ENCODE measurements at places on chromosomes 16 and 17.

- DNase-seq = no peak
These were observed 131.4 kb downstream of the CA10 start for GRCh38 chr17:52027081-52027480.

DNA sequence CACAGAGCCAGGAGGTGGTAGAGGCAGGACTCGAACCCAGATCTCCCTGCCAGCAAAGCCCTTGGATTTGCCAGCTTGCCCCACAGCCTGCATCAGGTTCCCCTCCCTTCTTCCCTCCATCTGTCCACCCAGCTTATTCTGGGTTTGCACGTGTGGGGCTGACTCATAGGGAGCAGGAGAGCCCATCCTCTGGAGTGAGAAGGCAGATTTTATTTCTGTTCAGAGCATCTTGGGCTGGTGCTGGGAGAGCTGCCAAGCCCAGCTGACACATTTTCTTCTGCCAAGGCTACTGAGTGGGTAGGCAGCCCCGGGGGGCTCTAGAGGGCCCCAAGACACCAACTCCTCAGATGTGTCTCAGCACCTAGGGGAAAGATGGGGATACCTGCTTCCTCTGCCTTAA, 106.3 kb upstream of the CRHR1 start:
- DNase-seq = no peak

GRCh38 chr17:57735230-57735629, 9.9 kb downstream of the CCDC182 start:
- no peak for DNase-seq

- no peak for DNase-seq
These were observed 36.5 kb upstream of the VWA3A start for GRCh38 chr16:22055881-22056280.

GRCh38 chr17:19313746-19314651, 48.5 kb downstream of the B9D1 start:
- DNase-seq = no peak

DNA sequence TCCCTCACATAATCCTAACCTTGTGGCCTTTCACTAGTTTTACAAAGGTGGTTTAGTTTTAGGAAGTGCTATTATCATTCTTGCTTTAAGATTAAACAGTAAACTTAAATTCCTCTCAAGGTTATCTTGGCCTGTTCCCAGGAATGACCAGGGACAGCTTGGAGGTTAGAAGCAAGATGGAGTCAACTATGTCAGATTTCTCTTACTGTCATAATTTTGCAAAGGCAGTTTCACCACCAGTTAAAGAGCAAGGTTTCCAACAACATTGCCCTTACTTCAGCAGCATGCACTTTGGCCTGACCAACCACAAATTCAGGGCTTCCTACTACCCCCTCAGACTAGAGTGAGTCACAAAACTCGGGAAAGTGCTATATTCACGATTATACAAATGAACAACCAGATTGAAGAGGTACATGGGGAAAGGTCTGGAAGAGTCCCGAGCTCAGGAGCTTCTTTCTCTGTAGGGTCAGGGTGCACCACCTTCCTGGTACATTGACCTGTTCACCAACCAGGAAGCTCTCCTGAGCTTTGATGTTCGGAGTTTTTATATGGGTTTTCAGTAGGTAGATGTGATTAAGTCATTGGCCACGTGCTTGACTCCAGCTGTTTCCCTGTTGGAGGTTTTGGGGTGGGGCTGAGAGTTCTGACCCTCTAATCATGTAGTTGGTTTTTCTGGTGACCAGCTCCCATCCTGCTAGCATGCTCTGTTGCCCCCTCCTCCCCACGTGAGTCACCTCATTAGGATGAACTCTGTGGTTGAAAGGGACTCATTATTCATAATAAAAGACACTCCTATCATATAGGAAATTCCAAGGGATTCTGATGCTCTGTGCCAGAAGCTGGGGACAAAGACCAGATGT, 19.4 kb downstream of the RHOT1 start:
- DNase-seq = no peak

- no peak for DNase-seq
These were observed 341.9 kb upstream of the CDH11 start for GRCh38 chr16:65463652-65464260.

GRCh38 chr17:28963841-28964240, 12.5 kb upstream of the PHF12 start:
- no peak for DNase-seq

DNA sequence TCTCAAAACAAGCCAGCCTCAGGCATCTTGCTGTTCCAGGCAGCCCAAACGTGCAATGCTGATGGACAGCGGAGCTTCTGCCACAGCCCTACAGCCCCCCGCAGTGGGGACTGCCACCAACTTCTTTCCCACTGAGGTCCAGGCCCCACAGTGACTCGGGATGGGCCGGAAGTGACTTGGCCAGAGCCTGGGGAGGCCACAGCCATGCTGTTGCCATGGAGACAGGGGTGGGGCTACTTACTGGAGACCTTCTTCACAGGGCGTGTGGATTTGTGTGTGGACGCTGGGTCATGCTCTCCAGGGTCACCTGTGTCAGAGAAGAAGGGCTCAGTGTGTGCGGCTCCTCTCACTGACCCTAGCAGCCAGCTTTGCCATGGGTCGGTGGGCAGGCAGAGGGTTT, 15.0 kb downstream of the TRIM25 start:
- DNase-seq = no peak

DNA sequence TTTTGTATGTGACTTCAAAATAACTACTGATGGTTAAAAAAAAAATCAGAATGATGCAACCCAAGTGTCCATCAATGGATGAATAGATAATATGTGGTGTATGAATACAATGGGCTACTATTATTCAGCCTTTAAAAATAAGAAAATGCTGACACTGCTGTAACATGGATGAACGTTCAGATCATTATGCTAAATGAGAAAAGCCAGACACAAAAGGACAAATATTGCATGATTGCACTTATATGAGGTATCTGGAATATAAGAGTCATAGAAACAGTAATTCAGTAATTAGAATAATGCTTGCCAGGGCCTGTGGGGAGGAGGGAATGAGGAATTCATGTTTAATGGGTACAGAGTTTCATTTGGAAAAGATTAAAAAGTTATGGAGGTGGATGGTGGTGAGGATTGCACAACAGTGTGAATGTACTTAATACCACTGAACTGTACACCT, 25.4 kb downstream of the TENT4B start:
- DNase-seq = no peak

DNA sequence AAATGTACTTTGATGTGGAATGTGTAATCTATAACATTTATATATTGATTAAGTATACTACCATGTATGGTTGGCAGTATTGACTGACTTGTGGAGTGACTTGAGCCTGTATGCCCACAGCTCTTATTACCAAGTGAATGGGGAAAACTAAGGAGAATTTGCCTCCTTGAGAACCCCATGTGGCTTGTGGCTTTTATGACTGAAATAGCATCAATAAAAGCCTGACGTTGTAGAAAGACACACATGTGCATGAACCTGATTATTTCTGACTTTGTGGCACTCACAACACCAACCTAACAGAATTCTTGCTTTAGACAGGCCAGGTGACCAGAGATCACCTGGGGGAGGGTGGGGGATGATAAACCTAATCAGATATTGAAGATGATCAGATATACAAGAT, 2.1 kb upstream of the LRRC75A start:
- no peak for DNase-seq

GRCh38 chr17:70709596-70709995, 540.3 kb downstream of the KCNJ2 start:
- no peak for DNase-seq

- no peak for DNase-seq
These were observed 151.0 kb downstream of the VPS53 start for GRCh38 chr17:563616-564015.

GRCh38 chr17:61124562-61124961, 275.1 kb upstream of the TBX2 start:
- no peak for DNase-seq

- DNase-seq = peak; percentile 70
These were observed 1.1 kb downstream of the MT2A start for GRCh38 chr16:56609463-56609921.

- no peak for DNase-seq
These were observed 4.2 kb downstream of the NR1D1 start for GRCh38 chr17:40095944-40096791.

GRCh38 chr16:81713295-81713772, 65.8 kb upstream of the PLCG2 start:
- DNase-seq = no peak

- DNase-seq = no peak
These were observed 23.0 kb downstream of the FOXL1 start for GRCh38 chr16:86601356-86601755.

DNA sequence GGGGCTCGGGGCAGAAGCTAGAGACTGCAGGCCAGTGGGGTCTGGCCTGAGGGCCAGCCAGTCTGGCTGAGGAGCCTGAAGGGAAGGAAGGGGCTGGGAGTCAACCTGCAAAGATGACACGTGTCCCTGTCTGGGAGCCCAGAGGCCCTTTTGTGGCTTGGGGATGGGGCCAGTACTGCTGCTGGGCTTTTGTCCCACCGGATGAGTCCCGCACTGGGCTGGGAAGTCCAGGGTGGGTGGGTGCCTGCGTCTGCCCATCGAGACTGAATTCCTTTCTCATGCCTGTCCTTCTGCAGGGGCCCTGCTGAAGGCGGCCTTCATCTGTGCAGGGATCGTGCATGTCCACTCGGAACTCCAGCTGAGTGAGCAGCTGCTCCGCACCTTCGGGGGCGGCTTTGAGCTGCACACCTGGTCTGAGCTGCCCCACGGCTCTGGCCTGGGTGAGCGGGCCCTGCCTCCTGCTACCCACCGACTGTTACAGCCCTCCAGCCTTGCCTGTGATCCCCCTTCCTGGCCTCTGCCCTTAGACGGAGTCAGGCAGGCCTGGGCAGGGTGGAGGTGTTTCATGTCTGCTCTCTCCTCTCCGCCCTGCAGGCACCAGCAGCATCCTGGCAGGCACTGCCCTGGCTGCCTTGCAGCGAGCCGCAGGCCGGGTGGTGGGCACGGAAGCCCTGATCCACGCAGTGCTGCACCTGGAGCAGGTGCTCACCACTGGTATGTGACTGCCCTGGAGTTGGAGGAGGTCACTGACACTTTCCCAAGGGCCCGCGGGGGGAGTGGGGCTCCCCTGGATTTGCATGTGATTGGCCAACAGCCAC, 20.9 kb downstream of the FCSK start:
- no peak for DNase-seq

DNA sequence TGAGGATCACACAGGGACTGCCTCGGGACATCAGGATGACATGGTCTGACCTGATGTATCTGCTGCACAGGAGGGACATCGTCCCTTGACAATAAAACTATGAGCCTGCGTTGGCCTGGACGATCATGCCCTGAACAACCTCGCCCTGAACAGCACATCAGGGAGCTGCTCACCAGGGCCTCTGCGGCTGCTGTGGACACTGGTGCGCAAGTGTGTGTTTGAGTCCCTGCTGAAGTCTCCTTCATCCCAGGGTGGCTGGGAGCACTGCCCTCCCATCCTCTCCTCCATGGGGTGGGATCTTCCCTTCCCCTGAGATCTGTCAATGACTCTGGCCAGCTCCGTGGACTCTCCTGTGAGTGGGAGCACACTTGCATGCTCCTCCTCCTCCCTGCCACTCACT, 257.8 kb downstream of the RBFOX3 start:
- DNase-seq = no peak

DNA sequence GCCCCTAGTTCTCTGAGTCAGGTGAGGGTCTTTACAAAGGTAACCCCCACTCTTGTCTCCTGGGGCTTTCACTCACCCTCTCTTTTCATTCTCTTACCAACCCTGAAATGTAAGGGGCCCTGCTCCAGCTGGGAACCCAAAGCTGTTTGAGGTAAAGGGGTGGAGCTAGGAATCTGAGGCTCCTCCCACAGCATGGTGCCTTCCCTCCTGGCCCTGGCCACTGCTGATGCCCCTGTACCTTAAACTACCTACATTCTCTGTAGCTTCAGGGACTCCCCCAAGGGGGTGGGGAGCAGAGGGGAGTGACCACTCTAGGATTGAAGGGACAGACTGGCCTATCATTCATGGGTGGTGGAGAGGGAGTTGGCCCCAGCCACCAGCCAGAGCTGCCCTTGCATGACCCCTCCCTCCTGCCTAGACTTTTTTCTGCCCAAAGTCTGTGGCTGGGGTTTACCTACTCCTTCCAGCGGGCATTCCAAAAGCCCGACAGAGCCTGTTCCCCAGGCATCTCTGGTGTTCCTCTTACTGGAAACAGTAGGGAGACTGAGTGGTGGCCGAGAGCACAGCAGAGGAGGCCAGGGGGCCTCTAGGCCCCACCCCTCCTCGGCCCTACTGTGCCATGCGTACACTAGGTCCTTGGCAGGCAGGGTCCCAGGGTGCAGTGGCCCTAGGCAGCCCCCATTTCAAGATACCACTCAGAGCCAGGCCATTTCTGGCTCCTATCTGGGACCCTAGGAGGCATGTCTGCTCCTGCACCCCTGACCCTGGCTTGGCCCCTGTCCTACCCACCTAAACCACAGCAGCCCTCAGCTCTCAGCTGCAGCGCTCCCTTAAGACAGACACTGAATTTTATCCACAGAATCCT, 9.5 kb downstream of the DOK4 start:
- no peak for DNase-seq

DNA sequence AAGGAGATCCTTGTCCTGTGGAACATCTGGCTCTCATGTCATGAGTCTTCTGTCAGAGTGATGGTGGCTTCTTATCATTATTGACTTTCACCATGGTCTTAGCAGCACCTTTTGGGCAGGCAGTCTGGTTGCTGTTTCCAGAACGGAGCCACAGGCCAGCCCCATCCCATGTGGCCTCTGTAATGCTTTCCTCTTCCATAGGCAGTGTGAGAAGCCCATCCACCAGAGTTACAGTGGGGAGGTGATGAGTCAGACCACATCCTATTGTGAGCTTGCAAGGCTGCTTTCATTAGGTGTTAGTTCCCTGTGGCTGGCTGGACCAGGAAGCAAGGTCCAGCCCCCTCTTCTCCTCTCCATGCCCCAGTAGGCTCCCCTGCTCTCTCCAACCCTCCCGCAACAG, 30.8 kb upstream of the SPACA3 start:
- no peak for DNase-seq

- no peak for DNase-seq
These were observed 206.9 kb upstream of the C17orf78 start for GRCh38 chr17:37168731-37169353.

GRCh38 chr16:9508328-9508936, 417.0 kb downstream of the HAPSTR1 start:
- DNase-seq = no peak

DNA sequence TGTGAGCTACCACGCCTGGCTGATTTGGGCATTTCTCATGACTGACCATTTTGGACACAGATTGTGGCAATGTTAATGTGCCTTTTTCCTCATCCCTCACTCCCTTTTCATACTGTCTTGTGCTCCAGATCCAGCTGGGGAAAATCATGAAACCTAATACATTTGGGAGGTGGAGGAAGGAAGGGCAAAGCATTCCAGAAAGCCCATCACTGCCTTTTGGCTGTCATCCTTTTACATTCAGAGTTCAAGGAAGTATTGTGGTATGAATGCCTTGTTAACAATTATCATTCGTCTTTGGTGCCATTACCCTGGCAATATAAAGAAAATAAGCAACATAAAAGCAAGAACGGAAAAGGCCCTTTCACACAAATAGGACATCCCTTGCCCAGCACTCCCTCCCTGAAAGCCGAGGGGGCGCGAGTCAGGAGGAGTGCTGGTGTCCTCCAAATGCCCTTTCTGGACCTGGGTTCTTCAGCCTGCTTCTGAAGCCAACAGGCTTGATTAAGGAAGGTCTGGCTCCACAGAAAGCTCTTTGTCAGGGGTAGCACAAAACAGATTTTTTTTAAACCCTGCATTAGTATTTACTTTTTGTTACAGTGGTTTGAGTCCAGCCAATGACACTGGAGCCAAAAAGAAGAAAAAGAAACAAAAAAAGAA, 20.1 kb downstream of the NMT1 start:
- no peak for DNase-seq

Data from forelimb muscle (tissue), 1 donor.